ENCODE measurements at places on chromosomes 5 and 9. TPM values are rescaled to one million over a fixed set of nuclear protein-coding genes. Genes with fewer than 3 reads are reported as not detected.

Gene MPDZ
- total RNA-seq = 31.3 TPM

Gene SGCD
- total RNA-seq = 6.0 TPM

Gene IFNB1
- not detected for total RNA-seq

Gene MAST4
- total RNA-seq = 56.9 TPM

Gene RCL1
- 22.9 TPM for total RNA-seq

Gene SNCAIP
- total RNA-seq = 4.4 TPM

Gene PLPP7
- 1.7 TPM for total RNA-seq

Gene CKMT2
- 1.4 TPM for total RNA-seq

Gene RAD17
- total RNA-seq = 19.5 TPM

Gene TOR4A
- total RNA-seq = 27.2 TPM

Gene NACC2
- total RNA-seq = 27.0 TPM

GRCh38 chr9:130208600-130209347 lies 36.6 kb downstream of the NCS1 start:
- no peak for DNase-seq

GRCh38 chr5:73171495-73171894 lies 1.5 kb upstream of the TMEM174 start:
- no peak for DNase-seq

GRCh38 chr5:81161012-81161601 lies 72.0 kb upstream of the CKMT2 start:
- no peak for DNase-seq

GRCh38 chr5:156380848-156381247 lies 53.9 kb downstream of the SGCD start:
- DNase-seq = no peak

DNA sequence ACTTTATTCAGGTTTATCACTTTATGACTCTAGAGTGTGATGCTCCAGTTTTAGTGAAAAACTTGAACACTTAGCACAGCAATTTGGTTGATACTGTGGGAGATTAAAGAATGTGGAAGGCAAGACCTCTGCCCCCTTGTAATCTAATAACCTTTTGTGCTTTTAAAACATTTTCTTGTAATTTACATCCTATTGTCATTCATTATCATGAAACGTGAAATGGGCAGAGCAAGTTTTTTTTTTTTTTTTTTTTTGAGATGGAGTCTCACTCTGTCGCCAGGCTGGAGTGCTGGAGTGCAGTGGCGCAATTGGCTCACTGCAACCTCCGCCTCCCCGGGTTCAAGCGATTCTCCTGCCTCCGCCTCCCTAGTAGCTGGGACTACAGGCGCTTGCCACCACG lies 1.8 kb downstream of the PAIP2 start:
- no peak for DNase-seq

DNA sequence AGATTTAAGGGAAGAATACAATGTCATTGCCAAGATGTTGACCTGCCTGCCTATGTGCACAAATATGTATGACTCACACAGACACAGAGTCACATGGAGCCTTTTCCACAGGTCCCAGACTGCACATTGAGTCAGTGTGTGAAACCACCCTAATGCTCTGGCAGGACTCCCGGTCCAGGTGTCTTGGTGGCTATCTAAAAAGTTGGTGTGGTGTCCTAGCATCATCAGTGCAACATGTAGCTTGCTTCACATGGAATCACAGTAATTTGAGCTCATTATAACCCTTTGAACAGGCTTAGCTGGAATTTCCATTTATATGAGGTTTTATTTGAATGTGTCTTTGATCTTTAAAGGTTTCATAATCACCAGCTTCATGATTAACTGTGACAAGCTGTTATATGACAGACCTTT lies 10.7 kb downstream of the IFNA5 start:
- DNase-seq = no peak

DNA sequence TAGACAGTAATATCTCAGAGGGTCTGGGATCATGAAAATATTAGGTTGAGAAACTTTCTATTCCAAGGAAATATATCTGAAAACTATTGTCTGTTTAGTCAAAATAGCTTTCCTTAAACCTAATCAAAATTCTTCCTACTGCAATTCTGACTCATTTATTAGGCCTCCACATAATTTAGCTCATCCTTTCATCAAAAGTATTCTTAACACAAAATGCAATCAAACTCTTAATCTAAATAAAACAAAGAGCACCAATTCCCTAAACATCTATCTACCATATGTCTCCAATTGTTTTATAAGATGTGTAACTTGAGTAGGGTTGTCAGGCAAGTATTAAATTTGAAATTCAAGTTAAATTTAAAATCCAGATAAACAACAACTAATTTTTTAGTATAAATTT lies 142.1 kb downstream of the PLK2 start:
- no peak for DNase-seq

DNA sequence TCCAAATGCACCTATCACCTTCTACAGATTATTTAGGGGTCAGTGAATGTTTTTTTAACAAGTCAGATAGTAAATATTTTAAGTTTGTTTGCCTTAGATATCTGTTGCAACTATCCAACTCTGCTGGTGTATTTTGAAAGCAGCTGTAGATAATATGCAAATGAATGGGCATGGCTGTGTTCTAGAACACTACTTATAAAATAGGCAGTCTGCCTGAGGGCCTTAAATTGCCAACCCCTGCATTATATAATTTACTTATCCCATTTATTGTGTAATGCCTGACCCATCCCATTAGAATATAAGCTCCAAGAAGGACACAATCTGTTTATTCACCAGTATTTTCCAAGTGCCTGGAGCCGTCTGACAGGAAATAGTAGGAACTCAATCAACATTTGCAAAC lies 149.0 kb downstream of the TTC39B start:
- DNase-seq = no peak

- DNase-seq = no peak
Observed at GRCh38 chr5:61806491-61807020, 474.5 kb downstream of the ZSWIM6 start.

DNA sequence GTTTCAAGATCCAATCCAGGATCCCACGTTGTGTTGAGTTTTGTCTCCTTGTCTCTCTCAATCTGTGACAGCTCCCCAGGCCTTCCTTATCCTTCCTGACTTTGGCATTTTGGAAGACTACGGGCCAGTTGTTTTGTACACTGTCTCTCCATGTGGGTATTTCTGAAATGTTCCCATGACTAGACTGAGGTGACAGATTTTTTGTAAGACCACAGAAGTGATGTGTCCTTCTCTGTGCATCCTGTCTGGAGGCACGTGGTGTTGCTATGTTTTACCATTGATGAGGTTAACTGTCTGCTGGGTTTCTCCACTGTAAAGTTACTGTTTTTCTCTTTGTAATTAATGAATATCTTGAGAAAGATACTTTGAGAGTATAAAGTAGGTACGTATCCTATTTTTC lies 15.7 kb upstream of the PDZD2 start:
- DNase-seq = no peak

DNA sequence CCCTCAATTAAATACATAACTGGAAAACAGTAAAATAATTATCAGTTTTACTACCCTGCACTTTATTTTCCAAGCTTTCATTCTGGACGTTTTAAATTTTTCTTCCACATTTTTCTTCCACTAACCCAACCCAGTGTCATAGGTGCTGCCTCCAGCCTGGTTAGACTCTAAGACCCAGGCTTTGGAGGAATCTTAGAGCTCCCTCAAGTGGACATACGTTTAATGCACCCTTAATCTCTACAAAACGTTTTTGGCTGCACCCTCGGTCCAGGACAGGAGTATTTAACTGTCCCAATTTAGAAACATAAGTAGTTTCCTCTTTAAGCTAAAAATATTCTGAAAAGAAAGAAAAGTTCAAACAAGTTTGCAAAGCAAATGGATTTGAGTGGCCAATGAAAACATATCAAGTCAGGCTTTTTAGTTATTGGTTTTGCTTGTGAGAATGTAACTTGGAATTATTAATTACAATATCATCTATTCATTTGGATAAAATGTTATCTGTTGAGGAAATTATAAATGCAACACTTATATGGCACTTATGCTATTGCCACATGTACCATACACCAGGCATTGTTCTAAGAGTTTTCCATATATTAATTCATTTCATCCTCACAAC lies 38.9 kb downstream of the CDH6 start:
- no peak for DNase-seq

DNA sequence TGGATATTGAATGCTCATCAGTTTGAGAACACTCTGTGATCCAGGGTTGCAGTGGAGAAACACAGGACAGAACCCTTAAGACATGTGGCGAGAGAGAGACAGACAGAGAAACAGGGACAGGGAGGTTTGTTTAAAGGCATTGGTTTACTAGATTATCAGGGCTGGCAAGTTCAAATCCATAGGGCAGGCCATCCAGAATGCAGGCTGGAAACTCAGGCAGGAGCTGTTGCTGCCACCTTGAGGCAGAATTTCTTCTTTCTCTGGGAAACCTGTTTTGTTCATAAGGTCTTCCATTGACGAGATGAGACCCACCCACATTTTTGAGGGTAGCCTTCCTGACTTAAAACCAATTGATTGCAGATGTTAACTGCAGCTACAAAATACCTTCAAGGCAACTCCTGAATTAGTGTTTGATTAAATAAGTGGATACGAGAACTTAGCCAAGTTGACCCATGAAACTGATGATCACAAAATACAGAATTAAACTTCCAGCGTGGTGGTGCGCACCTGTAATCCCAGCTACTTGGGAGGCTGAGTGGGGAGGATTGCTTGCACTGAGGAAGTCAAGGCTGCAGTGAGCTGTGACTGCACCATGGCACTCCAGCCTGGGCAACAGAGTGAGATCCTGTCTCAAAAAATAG lies 55.9 kb downstream of the NSUN2 start:
- DNase-seq = no peak

- no peak for DNase-seq
Observed at GRCh38 chr5:137287569-137287968, 211.6 kb downstream of the SPOCK1 start.

DNA sequence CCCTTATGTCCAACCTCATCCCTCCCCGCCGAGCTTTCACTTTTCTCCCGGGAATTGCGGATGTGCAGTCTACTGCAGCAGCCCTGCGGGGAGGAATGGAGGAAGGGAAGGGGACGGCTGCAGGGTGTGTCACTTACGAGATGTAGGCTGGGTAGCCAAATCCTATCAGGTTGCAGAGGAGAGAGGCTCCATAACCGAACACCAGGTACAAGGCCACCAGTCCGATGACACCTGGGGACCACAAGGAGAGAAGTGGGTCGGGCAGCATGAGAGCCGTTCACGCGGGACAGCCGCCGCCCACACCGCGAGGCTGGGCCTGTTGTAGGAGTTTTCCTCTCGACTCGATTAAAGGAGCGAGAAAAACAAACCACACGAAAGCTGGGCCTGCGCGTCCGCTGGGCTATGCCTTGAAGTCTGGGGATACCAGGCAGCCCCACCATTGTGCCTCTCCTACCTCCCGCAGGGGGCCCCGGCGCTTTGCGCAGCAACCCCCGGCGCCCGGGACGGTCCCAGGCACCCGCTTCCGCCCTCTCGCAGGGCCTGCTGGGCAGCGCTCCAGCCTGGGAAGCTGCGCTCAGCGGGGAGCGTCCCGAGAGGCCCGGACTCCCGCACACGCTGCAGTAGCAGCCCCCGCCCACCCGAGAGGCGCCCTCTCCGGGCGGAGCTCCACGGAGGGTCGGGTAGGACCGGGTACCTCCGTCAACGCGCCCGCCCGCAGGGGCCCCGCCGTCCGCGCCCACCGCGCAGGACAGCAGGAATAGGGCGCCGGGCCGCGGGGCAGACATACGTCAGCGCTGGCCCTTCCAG lies 798 bp downstream of the REEP5 start:
- DNase-seq = peak; percentile 76

DNA sequence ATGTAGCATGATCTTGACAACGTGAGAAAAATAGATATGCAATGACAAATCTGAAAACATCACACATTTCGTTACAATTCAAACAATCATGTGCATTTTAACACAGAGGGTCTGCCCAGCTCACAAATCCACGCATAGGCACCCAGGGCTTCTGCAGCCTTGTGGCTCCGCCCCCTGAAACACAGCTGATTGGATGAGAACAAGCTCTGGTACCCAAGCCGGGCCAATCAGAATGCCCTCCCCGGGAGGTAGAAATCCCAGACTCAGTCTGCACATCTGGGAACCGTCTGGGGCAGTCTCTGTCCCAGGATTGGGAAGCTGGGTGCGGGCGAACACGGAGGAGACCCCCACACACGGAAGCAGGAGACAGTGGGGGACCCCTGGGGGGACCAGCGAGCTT lies 137.5 kb downstream of the GAPVD1 start:
- no peak for DNase-seq

DNA sequence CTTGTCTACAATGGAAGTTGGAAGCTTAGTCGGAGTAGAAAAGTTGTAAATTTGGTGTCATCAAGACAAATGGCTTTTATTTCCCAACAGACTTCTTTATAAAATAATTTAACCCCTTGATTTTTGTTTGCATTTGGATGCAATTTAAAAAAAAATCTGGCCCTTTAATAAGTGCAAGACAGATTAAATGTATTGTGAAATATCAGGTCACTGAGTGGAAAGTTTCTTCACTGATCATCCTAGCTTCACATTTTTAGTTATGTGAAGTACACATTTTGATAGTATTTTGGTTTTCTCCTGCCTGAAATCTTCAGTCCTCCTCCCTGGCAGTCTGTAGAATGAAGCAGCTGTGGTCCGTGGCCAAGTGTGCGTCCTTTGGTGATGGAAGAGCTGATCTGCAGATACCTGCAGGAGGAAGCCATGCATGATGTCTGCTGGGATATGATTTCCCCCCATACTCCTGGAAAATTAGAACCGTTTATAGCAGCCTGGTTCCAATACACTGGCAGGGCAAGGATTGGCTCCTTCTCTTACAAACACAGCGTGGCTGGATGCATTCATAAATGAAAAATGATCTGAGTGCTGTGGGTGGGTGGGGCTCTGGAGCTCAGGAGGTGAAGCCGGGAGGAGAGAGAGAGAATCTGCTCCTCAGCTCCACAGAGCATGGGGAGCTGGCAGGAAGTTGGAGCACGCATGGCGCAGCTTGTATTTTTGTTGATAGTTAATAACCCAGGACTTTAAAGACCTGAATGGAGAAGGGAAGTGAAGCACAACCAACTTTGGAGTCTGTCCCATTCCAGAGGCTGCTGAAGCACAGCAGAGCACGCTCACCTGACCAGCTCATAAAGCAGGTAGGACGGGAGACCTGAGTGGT lies 238.4 kb downstream of the GOLPH3 start:
- peak; percentile 52 for DNase-seq

Measured in lower lobe of right lung (tissue), 2 donors.